ENCODE measurements at places on chromosomes 12 and 14.

DNA sequence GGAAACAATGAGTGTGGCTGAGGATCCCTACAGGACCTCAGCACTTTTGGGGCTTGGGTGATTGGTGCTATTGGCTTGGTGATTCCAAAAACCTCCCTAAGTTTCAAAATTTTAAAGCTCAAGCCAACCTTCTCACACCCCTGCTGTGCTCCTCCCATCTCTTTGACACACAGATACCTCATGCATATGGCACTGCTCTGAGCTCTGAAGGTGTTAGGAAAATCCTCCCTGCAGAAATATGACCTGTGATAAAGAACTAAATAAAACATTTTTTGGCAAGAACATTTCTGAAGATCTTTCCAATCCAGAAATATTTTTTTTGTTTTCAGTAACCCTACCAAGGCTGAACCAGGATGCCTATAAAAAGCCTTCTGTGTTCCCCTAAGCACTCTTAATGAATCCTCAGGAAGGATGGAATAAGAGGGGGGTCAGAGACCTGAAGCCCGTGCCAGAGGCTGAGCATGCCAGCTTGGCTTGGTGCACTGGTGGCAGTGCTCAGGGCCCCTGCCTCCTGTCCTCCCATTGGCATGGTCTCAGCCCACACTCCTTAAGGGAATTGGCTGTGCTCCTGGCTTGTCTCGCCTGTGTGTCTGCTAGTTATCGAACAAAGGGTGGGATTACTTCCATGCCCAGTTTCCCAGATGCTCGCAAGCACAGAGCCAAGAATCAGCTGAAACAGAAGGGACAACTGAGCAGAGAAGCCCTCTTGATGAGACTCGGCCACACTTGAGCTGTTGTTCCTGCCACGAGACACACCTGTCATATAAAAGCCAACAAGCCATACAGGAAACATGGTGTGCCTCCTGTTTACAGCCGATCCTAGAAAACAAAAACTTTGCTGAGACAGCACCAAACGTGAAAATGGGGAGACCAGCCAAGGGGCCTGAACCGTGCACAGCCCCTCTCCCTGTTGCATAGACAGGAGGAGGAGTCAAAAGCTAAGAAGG, 132.7 kb upstream of the EEA1 start:
- peak; percentile 57 for DNase-seq

DNA sequence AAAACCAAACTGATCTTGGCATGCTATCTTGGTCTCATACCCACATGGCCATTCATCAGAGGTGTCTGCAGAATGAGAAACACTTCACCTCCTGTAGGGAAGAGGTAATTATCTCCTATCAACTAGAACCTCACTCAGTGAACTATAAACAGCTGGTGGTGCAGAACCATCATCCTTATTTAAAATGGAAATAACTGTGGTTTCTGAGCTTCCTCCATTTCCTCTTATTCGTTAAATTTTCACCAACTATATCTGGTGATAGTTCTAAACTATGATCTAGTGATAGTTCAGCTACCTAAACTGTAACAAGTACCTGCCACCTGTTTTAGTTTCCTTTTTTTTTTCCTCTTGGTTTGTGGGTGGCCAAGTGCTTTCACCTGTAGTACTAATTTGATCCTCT, 218.5 kb downstream of the FUT8 start:
- DNase-seq, result no peak

GRCh38 chr12:107178776-107179175, 85.4 kb upstream of the CRY1 start:
- DNase-seq, result no peak

- DNase-seq, result no peak
Measured at GRCh38 chr14:104542871-104543830, 36.4 kb upstream of the C14orf180 start.

- DNase-seq, result no peak
Measured at GRCh38 chr12:19110221-19110940, 19.2 kb upstream of the PLEKHA5 start.

GRCh38 chr14:94748667-94749347, 21.1 kb downstream of the GSC start:
- peak; percentile 39 for DNase-seq

DNA sequence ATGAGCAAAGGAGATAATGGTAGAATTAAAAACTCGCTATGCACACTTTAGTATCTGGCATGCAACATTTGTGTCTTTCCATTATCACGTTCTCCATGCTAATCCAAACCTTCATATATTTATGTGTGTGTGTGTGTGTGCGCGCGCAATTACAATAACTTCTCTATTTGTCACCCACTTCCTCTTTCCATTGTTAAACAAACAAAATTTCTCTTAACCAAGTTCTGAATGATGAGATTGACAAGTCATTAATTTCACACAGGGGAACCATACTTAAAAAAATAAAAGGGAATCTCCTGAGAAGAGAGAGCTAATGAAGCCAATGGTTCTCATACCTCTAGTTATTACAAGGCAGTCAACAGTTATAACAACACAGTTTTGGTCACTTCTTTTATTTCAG, 575.9 kb upstream of the MDGA2 start:
- DNase-seq, result no peak

DNA sequence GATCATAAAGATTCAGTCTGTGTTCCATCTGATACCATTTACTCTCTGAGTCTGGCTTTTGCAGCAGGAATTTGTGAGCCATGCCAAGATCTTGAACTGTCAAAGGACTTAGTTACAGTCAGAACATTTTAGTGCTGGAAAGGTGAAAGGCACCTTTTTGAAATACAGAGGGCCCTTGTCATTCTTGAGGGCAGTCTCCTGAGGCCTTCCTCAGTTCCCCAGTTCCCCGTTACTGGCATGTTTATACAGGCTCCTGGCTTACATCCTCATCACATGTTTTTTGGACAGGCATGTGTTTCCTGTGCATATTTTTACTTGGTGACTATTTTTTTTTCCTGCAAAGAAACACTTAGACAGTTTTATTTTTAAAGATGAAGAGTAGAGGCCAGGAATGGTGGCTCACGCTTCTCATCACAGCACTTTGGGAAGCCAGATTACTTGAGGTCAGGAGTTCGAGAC, 21.0 kb downstream of the CFAP54 start:
- DNase-seq, result no peak

- no peak for DNase-seq
Measured at GRCh38 chr12:90393089-90393488, 561.9 kb downstream of the CCER1 start.

GRCh38 chr12:46900734-46901463, 75.1 kb upstream of the SLC38A4 start:
- no peak for DNase-seq

DNA sequence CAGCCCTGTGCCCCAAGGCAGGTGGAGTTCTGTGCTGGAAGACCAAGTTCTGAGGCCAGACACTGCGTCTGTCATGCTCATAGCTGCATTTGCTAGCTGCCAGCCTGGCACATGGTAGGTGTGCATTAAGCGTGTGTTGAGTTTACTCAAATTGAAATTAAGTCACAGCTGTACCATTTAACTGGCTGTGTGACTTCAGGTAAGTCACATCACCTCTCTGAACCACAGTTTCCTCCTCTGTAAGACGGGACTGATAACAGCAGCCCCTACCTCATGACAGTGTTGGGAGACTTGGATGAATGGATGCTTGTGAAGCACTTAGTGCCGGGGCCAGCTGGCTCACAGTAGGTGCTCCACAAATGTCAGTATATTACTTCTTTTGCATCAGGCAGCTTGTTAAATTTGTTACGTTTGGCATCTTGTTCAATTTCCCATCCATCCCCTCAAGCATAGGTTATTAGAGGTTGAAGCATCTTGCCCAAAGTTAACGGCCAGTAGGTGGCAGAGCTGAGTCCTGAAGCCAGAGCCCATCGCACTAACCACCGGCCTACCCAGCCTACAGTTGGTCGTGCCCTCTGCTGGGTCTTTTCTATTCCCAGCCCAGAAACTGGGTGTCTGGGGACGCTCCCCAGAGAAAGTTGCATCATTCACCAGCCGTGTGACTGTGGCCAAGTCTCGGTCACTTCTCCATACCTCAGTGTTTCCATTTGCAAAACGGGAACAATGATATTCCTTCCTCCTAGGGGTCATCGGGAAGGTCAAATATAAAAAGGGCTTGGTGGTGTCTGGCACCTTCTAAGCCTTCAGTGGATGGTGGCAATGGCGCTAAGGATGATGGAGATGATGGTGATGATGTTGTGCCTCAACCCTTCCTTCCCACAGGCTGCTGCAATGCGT, 4.5 kb downstream of the DAO start:
- DNase-seq, result peak; percentile 77

- peak; percentile 77 for DNase-seq
Measured at GRCh38 chr12:41367726-41368405, 179.7 kb downstream of the PDZRN4 start.

GRCh38 chr12:79409562-79409961, 281.2 kb downstream of the PAWR start:
- DNase-seq, result no peak

DNA sequence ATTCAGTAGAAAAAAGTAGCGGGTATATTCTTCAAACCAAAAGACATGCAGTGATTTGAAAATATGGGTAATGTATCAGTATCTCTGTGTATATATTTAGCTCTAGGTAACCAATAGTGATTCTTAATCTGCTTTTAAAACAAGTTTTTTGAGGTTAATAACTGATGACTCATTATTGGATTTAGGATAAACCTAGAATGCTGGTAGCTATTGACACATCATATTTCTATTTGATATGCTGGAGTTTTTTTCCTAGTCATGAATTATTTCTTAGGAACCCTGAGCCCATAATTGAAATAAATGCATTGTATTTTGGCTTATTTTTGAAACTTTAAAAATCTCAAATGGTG, 15.5 kb downstream of the ARF6 start:
- peak; percentile 3 for DNase-seq

GRCh38 chr12:5685935-5686334, 254.0 kb downstream of the NTF3 start:
- DNase-seq, result no peak

- peak; percentile 34 for DNase-seq
Measured at GRCh38 chr14:94341656-94342333, 18.7 kb upstream of the SERPINA6 start.

DNA sequence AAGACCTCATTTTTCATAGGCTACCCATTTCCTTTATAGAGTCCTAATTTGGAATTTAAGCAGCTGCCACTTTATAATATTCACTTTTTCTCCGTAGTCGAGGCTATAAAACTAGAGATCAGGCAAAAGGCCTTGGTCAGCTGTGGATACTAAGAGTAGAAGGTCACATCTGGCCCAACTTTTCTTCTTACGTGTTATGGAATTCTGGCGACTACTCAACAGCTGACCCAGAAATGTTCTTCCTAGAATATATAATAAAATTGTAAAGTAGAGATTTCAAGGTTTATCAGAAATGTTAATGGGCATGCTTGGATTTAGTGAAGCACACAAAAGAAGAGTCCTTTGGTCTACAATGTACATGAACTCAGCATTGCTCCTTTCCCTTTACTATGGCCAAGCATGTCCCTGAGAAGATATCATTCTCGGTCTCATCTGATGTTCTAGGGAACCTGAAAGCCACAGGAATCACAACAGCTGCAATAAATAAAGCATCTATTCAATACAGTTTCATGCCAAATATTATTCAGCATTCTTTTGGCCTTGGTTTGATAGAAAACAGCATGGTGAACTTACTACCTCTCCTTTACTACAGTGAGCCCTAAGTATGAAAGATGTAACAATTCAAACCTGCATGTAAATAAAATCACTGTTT, 261.4 kb upstream of the NPAS3 start:
- no peak for DNase-seq

GRCh38 chr12:101474248-101474647, 888 bp upstream of the SPIC start:
- no peak for DNase-seq
